Body of pancreas (tissue), 4 donors: ENCODE measurements at places on chromosomes 4 and X.

DNA sequence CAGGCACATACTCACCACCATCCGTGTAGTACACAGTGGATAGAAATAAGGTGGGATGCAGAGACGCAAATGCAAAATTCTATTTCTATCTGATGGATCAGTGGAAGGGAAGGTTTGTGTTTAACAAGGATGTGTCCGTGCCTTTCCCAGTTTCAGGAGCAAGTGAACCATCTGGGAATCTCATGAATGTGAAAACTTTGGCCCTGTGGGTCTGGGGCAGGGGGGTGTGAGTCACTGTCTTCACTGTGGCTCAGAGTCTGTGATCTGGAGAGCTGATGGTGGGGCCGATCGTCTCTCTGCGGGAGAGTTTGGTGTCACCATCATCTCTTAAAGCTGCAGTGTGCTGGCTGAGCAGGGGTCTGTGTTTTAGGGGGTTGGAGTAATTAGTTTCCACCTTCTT is 179.3 kb upstream of the STS start:
- DNase-seq: no peak

DNA sequence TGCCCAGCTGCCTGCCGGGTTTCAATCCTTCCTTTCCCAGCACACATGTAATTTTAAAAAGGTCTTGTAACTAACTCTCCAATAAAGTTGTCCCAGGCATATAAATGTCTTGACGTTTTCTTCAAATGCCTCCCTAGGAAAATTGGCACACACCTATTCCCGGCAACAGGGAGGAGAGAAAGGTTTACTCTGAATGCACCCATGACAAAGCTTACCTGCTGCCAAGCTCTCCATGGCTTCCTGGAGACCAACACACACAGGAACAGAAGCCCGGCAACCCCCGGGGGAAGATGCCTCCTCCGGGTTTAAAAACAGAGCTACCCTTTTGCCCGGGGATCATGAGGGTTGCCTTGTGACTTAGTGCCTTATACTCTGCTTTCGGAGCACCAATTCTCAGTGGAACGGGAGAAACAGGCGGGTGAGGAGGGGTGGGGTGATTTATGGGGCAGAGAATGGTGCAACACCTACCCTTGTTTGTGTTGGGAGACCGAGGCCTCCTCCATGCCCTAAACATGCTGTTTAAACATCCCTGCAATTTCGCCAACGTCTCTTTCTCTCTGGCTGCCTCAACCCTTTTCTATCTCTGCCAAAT is 4.8 kb upstream of the GYG2 start:
- DNase-seq: no peak

DNA sequence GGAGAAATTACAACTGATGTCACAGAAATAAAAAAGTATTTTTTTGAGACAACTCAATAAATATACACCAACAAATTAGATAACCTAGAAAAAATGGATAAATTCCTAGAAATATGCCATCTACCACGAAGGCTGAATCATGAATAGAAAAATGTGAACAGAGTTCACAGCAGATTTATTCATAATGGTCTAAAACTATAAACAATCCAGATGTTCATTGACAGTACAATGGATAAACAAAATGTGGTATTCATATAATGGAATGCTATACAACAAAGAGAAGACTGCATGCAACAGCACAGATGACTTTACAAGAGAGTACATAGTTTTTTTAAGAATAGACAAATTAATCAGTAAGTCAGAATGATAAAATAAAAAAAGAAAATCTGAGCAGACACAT is 55.2 kb downstream of the CLOCK start:
- DNase-seq: no peak

- peak; percentile 31 for DNase-seq
Observed at GRCh38 chr4:25011135-25011866, 19.4 kb downstream of the LGI2 start.

GRCh38 chr4:504076-504475 is 5.1 kb downstream of the PIGG start:
- DNase-seq: no peak

GRCh38 chr4:120005076-120005475 is 61.6 kb downstream of the MAD2L1 start:
- no peak for DNase-seq

DNA sequence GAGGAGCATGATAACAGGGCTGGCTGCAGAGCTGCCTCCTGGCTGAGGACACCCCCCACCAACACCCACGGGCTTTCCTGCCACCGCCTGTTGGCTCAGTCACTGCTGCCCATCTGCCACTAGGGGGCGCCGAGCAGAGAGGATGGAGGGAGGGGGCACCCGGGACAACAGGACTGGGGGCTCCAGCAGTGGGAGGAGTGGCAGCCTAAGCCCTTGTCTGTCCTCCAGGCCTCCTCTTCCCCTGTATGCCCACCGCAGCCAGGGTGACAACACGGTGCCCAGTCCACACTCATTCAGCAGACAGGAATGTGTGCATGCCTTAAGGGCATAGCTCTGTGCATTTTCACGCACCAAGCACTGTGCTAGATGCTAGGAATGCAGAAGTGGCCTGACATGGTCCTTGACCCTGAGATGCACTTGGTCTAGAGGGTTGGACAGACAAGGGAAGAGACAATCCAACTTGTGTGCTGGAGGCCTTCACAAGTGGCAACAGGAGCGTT is 149.9 kb downstream of the AMMECR1 start:
- DNase-seq: no peak

DNA sequence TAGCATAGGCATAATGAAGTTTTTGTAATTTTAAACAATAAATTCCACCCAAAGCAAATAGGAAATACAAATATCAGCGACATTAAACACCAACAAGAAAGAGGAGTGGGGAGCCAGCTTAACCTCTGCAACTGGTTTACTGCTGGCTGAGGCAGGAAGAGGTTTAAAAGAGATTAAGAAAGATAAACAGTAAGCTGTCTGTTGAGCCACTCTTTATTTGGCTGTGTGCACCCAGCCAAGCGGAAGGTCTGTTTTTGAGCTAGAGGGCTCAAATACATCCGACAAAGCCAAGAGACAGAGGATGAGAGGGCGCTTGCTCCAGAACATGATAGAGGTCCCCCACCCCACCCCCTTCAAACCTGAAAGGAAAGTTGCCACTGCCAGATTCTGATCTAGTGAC is 191.4 kb downstream of the MGST2 start:
- no peak for DNase-seq

GRCh38 chr4:77917601-77918000 is 55.0 kb downstream of the MRPL1 start:
- no peak for DNase-seq

- no peak for DNase-seq
Observed at GRCh38 chr4:183287677-183288076, 32.4 kb downstream of the CLDN22 start.

DNA sequence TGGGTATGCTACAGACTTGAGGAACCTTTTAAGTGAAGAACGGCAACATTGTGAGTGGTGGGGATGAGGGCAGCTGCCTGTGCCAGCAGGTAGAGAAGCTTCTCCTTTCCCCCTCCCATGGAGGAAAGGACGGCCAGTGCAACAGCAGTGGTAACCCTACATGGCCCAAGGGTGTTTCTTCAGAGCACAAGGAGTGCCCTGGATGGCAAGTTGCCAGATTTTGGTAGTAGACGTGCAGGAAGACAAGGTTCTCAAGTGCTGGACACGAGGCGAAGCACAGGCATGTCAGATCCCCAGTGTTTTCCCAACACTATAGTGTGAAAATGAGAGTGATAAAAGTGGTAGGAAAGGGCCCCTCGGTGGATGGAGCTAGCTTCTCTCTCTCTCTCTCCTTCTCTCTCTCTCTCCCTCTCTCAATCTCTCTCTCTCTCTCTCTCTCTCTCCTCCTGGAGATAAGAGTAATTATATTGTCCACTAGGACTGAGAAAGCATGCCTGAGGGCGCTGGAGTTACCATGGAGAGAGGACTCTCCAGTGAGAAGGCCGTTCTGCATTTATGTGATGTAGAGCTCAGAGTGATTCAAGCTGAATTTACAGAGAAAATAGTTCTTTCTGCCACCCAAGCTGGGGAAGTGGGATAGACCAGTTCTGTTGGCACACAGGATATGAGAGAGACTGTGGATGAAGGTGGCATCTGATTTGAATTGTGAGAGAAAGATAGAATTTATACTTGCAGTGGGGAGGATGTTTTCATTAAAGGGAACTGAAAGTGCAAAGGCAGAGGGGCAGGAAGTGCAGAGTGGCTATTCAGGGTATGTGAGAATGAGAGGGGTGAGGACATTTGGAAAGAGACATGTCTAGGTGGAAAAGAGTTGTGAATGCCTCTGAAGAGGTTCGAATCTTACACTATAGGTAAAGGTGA is 25.7 kb upstream of the TRPC3 start:
- no peak for DNase-seq

- no peak for DNase-seq
Observed at GRCh38 chr4:48372272-48372671, 30.9 kb downstream of the SLAIN2 start.

- DNase-seq: no peak
Observed at GRCh38 chrX:63349307-63349706, 1.8 kb downstream of the SPIN4 start.

- DNase-seq: no peak
Observed at GRCh38 chr4:102632241-102633065, 128.3 kb downstream of the MANBA start.

GRCh38 chrX:35076061-35076460 is 133.5 kb downstream of the FAM47B start:
- no peak for DNase-seq

GRCh38 chrX:36534900-36535299 is 473.3 kb upstream of the FAM47C start:
- DNase-seq: no peak

DNA sequence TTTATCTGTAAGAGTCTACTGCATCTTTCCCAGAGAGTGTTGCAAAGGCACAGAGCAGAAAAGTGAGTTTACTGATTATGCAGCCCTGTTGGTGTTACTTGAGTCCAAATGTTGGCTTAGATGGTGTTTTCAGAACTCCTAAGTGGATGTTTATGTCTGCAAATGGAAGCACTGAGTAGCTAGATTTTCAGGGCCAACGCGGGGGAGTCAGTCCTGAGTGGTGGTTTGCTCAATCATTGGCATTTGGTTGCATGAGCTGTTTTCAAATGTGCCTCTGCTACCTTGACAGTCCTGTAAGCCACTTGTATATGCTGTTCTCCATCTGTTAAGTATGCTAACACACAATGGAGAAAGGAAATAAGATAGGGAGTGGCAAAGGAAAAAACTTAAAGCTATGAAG is 45.4 kb downstream of the MAMLD1 start:
- no peak for DNase-seq

DNA sequence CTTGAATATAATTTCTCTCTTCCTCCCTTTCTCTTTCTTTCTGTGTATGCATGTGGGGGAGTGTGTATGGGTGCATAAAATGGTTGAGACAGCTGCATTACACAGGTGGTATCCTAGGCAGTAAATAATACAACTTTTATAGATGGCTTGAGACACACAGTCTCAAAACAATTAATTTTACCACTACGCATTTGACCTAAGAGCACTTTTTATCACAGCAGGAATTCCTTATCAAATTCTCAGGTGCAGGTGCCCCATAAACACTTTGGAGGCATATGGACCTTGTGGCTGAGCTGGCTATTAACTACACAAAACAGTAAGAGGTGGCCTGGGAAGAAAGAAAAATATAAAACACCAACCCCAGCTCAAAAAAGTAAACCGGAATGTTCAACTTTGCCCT is 91.3 kb downstream of the RASGEF1B start:
- DNase-seq: no peak

GRCh38 chr4:48195374-48195773 is 61.3 kb upstream of the TXK start:
- DNase-seq: no peak

- DNase-seq: no peak
Observed at GRCh38 chr4:149493492-149493891, 322.2 kb downstream of the IQCM start.

GRCh38 chr4:1171311-1172227 is 814 bp downstream of the SPON2 start:
- DNase-seq: no peak

- DNase-seq: no peak
Observed at GRCh38 chrX:1283093-1283492, 14.5 kb downstream of the CSF2RA start.

GRCh38 chrX:9498236-9498635 is 33.4 kb downstream of the TBL1X start:
- no peak for DNase-seq

- no peak for DNase-seq
Observed at GRCh38 chr4:47473141-47473750, 9.7 kb upstream of the COMMD8 start.

GRCh38 chrX:43121637-43122036 is 343.7 kb upstream of the PPP1R2C start:
- no peak for DNase-seq

- DNase-seq: no peak
Observed at GRCh38 chr4:68182382-68182820, 52.7 kb upstream of the TMPRSS11F start.

DNA sequence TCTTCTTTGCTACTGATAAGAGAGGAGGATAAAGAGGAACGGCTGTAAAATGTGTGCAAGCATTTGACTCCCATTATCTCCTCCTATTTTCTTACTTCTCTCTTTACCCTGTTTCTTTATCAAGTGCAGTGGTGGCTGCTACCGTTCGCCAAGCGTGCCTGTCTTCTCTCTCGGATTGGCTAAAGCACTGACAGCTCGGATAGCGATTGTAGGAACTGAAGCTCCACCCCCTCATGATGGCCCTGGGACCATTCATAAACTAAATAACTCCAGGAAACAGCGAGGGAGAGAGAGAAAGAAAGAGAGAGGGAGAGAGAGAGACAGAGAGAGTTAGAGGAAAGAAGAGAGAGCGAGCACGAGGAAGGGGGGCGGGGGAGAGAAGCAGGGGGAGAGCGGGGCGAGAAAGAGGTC is 305 bp upstream of the MAB21L2 start:
- no peak for DNase-seq

- DNase-seq: no peak
Observed at GRCh38 chr4:20087522-20087911, 164.2 kb upstream of the SLIT2 start.

- no peak for DNase-seq
Observed at GRCh38 chr4:145452447-145453162, 29.0 kb upstream of the SMAD1 start.

DNA sequence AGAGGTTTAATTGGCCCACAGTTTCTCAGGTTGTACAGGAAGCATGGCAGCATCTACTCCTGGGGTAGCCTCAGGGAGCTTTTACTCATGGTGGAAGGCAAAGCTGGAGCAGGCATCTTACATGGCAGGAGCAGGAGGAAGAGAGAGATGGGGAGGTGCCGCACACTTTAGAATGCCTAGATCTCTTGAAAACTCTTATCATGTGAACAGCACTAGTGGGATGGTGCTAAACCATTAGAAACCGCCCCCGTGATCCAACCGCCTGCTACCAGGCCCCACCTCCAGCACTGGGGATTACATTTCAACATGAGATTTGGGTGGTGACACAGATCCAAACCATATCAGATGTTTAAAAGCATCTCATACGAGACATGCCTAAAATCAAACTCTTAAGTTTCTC is 41.6 kb upstream of the SCOC start:
- DNase-seq: no peak

GRCh38 chr4:100049872-100050271 is 99.8 kb upstream of the H2AZ1 start:
- DNase-seq: no peak

- DNase-seq: no peak
Observed at GRCh38 chrX:150845091-150845490, 53.4 kb downstream of the CD99L2 start.

- no peak for DNase-seq
Observed at GRCh38 chrX:138519296-138519695, 192.2 kb downstream of the FGF13 start.

- DNase-seq: no peak
Observed at GRCh38 chr4:89243733-89244252, 63.8 kb downstream of the GPRIN3 start.

- no peak for DNase-seq
Observed at GRCh38 chr4:172245516-172245915, 432.3 kb downstream of the GALNTL6 start.
